Activated naive CD4-positive, alpha-beta T cell treated with anti-CD3 and anti-CD28 coated beads for 36 hours (primary cell): ENCODE measurements at places on chromosomes 2 and 18. TPM values are rescaled to one million over a fixed set of nuclear protein-coding genes. Genes with fewer than 3 reads are reported as not detected.

DNA sequence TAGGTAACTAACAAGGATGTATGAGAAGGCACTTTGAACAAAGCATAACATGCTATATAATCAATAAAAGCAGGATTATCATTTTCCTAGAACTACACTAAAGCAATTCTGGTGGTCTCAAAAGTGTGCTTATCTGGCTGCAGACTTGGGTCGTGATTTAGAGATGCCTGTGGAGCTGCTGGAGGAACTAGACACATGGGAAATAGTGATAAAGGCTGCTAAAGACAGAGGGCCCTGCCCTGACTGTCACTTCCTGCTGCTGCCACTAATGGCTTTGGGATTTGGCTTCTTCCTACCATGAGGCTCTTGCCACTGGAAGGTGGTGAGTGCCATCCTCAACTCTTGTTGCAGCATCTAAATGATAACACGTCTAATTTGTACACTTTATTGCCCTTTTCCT lies 22.5 kb downstream of the TMEM178A start:
- no peaks in the 10 kb centered on the region for H3K36me3 ChIP-seq
- no peak overlapping the region for H3K27ac ChIP-seq

Gene KIF5C
- total RNA-seq, result 24.5 TPM

DNA sequence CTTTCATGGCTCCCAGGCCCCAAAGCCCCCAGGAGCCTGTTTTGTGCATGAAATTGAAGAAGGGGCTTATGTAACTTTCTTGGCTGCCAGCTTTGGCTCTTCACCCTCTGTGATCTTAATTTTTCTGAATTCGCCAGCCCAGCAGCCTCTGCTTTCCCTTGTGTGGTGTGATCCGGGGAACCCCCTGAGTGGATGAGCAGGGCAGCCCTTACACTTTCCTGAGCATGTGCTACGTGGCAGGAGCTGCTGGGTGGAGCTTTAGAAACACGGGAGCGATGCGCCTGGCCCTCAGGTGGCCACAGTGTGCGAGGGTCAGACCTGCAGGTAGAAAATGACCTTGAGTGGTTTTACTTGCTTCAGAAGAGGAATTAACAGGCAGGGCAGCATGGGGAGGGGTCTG lies 76.4 kb upstream of the MCFD2 start:
- DNase-seq, result no peak
- peaks cover 34% of the 10 kb centered on the region for H3K36me3 ChIP-seq
- no peak overlapping the region for H3K4me3 ChIP-seq
- H3K27me3 ChIP-seq, result no peaks in the 10 kb centered on the region
- peaks cover 2% of the 10 kb centered on the region for H3K4me1 ChIP-seq

Gene EMX1
- total RNA-seq, result not detected

Gene RUFY4
- total RNA-seq, result 1.2 TPM

Gene ESPNL
- total RNA-seq, result 0.15 TPM

DNA sequence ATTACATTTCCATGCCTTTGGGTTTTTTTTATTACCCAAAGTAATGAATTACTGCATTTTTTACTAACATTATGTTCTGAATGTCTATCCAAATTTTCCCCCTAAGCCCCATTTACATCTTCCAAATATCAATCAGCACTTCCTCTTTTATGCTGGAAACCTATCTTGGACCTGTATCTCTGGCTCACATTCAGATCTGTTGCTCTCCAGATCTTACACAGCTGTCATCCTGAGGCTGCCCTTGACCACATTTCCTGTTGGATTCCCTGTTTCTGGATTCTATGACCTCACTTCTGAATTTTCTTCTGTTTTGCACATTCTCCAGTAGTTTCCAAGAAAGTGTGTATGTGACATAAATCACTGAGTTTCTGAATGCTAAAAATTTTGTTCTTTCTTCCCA lies 146.7 kb downstream of the PDE1A start:
- H3K27me3 ChIP-seq, result peaks cover 3% of the 10 kb centered on the region
- H3K4me1 ChIP-seq, result no peaks in the 10 kb centered on the region
- no peak for DNase-seq
- no peak overlapping the region for H3K4me3 ChIP-seq

Gene ASPRV1
- 0.41 TPM for total RNA-seq

GRCh38 chr2:74553892-74554819 lies at the start of the genes DOK1 and LOXL3:
DOK1 (plus strand) TSS chr2:74554720; CDS start chr2:74554755, 35 bp downstream.
LOXL3 (minus strand) TSS chr2:74553942; CDS start chr2:74552634, 1,308 bp downstream.
- peaks cover 4% of the 10 kb centered on the region for H3K4me1 ChIP-seq
- peak within 1 kb of the TSS; percentile 88 for H3K27ac ChIP-seq
- peaks cover 5% of the 10 kb centered on the region for H3K36me3 ChIP-seq
- DNase-seq, result peak; percentile 82
- H3K27me3 ChIP-seq, result peaks cover 17% of the 10 kb centered on the region

- H3K36me3 ChIP-seq, result peaks cover 31% of the 10 kb centered on the region
- no peak for DNase-seq
- no peaks in the 10 kb centered on the region for H3K27me3 ChIP-seq
- H3K4me3 ChIP-seq, result no peak overlapping the region
- no peaks in the 10 kb centered on the region for H3K4me1 ChIP-seq
- H3K27ac ChIP-seq, result no peak overlapping the region
Observed at GRCh38 chr2:202883987-202884675, 12.6 kb upstream of the ICA1L start.

GRCh38 chr18:58348517-58348916 lies 280.4 kb downstream of the ALPK2 start:
- H3K27ac ChIP-seq, result no peak overlapping the region
- H3K36me3 ChIP-seq, result no peaks in the 10 kb centered on the region
- DNase-seq, result no peak

DNA sequence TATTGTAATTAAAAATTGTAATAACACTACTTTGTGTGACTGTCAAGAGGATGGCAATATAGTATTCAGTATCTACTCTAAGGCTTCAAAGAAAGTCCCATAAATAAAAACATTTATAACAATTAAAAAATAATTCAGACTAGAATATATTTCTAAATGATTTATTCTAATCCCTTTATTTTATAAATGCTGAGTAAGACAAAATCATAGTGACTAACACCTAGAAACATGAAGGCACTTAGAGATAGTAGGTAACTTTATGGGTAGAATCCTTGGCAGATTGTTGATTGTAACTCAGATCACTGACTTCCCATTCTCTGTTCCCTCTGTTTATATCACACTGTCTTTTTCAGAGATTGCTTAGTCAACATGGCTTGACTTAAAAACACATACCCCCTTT lies 78.6 kb upstream of the EPB41L5 start:
- H3K4me3 ChIP-seq, result no peak overlapping the region
- peaks cover 21% of the 10 kb centered on the region for H3K4me1 ChIP-seq
- no peak for DNase-seq
- no peak overlapping the region for H3K27ac ChIP-seq

Gene FSIP2
- not detected for total RNA-seq

DNA sequence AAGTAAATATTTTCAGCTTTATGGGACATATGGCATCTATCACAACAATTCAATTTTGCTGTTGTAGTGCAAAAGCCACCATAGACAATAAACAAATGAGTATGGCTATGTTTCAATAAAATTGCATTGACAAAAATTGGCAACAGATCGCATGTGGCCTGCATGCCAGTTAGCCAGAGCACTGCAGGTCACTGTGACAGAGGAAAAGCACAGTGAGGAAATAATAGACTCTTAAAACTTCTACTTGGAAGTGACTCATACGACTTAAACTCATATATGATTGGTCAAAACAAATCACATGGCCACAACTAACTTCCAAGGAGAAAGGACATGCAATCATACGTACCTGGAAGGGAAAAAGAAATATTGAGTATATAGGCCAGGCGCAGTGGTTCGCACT lies 44.4 kb downstream of the EXOC6B start:
- no peak overlapping the region for H3K4me3 ChIP-seq
- peaks cover 7% of the 10 kb centered on the region for H3K36me3 ChIP-seq
- no peak overlapping the region for H3K27ac ChIP-seq

DNA sequence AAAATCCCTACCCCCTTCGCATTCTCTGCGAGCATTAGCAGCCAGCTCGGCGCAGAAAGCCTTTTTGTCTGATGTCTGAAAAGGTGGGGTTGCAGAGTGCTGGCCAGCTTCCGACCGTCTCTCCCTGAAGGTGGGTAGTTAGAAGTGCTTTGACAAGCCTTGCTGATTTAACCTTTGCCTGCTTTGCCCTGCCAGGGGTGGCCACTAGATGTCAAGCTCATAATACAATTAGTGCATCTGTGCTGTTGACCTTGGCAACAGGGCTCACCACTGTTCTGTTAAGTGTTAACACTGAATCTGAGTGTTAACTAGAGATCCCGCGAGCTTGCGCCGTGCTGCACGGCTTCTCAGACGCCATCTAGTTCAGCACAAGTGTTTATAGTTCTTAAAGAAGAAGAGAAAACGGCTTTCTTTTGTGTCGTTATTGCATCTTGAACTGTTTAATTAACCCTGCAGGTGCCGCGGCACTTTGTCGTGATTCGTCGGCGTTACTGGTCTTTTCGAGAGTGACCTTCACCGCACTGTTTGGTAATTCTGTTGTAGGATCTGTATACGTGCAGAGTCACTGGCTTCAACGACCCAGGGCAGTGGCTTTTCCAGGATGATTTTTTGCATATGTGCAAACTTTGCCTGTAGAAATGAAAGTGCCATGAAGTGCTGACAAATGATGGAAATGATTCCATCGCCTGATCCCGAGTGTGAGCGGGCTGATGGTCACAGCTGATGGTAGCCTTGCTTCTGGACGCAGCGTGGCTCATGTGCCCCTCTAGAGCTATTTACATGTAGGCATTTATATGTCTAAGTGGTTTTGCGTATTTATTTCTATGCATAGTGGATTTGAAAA lies 5.5 kb downstream of the SALL3 start:
- no peak overlapping the region for H3K4me3 ChIP-seq
- H3K27me3 ChIP-seq, result peaks cover 57% of the 10 kb centered on the region
- H3K36me3 ChIP-seq, result no peaks in the 10 kb centered on the region

- peak; percentile 47 for DNase-seq
- peak overlapping the region; percentile 98 for H3K4me3 ChIP-seq
- peaks cover 14% of the 10 kb centered on the region for H3K36me3 ChIP-seq
- H3K27ac ChIP-seq, result peak overlapping the region; percentile 95
- H3K4me1 ChIP-seq, result peaks cover 39% of the 10 kb centered on the region
Observed at GRCh38 chr2:68251855-68252399, 405 bp downstream of the PPP3R1 start.

Gene DNAJC5G
- total RNA-seq, result not detected

DNA sequence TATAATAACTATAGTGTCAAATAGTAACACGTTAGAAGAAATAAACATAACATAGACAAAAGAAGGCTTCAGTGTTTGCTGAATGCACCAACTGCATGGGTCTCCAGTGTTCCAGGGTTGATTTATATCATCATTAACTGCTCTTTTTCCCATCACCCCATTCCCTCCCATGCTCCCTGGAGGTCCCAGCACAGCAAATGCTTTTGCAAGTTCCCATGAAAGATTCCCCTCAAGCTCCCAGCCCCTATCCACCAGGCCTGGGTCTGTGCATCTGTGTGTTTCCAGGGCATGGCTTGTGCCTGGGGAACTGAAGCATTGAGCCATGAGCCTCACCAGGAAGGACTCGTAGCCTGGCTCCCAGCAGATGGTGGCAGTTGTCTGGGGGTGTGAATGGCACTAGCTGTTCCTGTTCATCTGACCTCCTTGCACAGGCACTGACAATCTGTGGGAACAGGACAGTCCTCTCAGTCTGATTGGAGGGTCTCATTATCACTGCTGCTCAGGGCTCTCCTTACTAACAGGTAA lies 164.6 kb upstream of the RMP24 start:
- H3K36me3 ChIP-seq, result no peaks in the 10 kb centered on the region
- H3K4me3 ChIP-seq, result no peak overlapping the region
- H3K27me3 ChIP-seq, result peaks cover 20% of the 10 kb centered on the region

DNA sequence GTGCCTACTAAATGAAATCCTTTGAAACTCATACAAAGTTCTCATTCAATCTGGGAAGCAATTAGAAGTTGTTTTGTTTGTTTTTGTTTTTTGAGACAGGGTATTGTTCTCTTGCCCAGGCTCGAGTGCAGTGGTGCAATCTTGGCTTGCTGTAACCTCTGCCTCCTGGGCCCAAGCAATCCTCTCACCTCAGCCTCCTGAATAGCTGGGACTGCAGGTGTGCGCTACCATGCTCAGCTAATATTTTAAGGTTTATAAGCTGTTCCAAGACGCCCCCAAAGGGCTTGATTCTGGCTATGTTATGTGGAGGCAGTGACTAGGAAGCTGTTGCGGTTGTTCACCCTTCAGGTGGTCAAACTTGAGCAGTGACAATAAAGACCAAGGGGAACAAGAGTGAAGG lies 48.5 kb downstream of the NAB1 start:
- H3K4me1 ChIP-seq, result peaks cover 26% of the 10 kb centered on the region
- H3K4me3 ChIP-seq, result no peak overlapping the region
- H3K36me3 ChIP-seq, result peaks cover 8% of the 10 kb centered on the region
- no peak for DNase-seq

- no peaks in the 10 kb centered on the region for H3K27me3 ChIP-seq
- no peak overlapping the region for H3K27ac ChIP-seq
- H3K4me3 ChIP-seq, result no peak overlapping the region
Observed at GRCh38 chr18:8814206-8814605, 108.8 kb downstream of the MTCL1 start.

Gene MYOM1
- 0.40 TPM for total RNA-seq

DNA sequence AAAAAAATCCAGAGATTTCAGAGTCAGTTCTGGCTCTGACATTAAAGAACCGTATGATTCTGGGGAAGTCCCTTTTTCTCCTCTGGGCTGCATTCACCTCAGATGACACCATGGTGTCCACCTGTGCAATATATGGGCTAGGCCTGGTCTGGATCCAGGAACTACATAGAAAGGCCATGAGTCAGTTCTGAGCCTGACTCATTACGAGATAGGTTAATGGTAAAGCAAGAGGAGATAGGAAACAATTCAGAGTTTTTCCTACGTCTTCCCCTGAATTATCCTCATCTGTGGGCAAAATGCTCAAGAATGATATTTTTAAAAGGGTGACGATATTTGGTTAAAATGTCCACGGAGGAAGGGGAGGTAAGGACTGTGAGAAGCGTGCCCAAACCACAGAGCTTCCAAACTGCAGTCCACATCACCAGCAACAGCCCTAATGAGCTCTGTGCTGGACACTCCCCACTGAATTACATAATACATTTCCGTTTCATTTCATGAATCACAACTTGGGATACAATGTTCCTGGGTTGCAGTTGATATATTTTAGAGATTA lies 180.1 kb upstream of the OSR1 start:
- H3K4me1 ChIP-seq, result no peaks in the 10 kb centered on the region
- H3K27me3 ChIP-seq, result no peaks in the 10 kb centered on the region
- H3K36me3 ChIP-seq, result no peaks in the 10 kb centered on the region
- no peak overlapping the region for H3K27ac ChIP-seq
- no peak for DNase-seq

Gene RGPD3
- not detected for total RNA-seq

Gene STEAP3
- 0.07 TPM for total RNA-seq

DNA sequence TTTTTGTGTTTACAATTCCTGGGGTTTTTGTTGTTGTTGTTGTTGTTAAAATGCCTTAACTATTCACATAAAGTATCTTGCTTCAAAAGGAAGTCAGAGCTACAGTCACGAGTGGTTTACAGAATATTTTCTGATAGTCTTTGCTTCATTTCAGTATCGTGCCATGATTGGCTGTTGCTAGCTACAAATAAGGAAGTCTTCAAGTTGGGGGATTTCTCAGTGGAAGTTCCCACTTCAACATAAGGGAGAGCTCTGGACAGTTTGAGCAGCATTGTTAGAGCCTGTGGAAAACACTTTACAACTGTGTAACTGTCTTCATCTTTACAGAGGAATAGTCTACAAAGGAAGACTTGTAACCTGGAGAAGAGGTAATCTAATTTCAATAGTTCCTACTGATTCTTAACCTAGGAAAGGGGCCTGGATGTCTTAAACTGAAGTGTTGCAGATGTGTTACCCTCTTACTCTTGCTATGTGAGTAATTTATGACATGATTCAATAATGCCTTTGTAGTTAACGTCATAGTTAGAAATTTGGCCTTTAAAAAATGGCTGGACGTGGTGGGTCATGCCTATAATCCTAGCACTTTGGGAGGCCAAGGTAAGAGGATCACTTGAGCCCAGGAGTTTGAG lies 23.4 kb upstream of the TANK start:
- DNase-seq, result peak; percentile 48
- H3K4me1 ChIP-seq, result peaks cover 49% of the 10 kb centered on the region
- H3K27me3 ChIP-seq, result no peaks in the 10 kb centered on the region

Gene SPATA3
- total RNA-seq, result not detected
